ENCODE measurements at places on chromosomes 12 and 14.

DNA sequence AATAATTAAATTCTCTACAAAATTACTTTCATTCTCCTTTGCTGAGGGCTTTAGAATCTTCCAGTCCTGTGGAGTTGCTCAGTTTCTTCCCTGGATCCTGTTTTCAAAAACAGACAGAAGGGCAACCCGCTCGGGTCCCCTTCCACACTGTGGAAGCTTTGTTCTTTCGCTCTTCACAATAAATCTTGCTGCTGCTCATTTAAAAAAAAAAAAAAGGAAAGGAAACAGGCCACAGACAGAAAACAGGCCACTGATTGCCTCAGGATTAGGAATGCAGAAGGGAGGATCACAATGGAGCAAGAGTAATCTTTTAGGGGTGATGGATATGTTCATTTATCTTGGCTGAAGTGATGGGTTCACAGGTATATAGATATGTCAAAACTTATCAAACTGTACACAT lies 29.5 kb upstream of the HIGD1C start:
- no peak for DNase-seq

DNA sequence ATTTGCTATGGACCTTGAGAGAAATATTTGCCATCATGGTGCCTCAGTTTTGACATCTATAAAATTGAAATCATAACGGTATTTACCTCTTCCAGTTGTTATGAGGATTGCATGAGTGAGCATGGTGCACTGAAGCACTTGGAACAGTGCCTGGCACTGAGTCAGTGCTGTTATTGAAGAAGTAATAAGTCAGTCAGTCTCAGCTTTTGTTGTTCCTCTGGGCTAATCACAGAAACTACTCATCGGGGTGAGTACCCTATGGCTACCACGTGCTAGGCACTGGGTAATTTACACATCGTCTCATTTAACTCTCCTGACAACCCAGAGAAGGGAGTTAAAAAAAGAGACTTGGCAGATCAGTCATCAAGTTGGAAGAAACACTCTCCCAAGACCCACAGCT lies 159.5 kb upstream of the NRXN3 start:
- no peak for DNase-seq

GRCh38 chr12:2963154-2963759 lies 4.1 kb downstream of the TEAD4 start:
- DNase-seq = no peak

DNA sequence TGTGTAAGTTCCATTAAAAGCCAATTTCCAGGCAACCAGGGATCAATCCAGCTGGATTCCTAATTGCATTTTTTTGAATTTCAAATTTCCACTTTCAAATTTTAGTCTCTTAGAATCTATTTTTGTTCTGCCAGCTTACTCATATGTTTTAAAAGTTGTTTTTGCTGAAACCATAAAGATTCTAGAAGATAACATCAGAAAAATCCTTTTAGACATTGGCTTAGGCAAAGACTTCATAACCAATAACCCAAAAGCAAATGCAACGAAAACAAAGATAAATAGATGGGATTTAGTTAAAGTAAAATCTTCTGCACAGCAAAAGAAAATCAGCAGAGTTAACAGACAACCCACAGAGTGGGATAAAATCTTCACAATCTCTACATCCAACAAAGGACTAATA lies 253.3 kb downstream of the AEBP2 start:
- DNase-seq = no peak

Data from stimulated activated CD4-positive, alpha-beta T cell treated with anti-CD3 and anti-CD28 coated beads, Interleukin-15, amount 100 ng/mL, for 24 hours (primary cell).